ENCODE measurements at places on chromosomes 3 and 15. TPM values are rescaled to one million over a fixed set of nuclear protein-coding genes. Genes with fewer than 3 reads are reported as not detected.

GRCh38 chr15:62989366-62990055, 53.0 kb upstream of the TPM1 start:
- no peak for DNase-seq

- no peak for DNase-seq
Measured at GRCh38 chr3:121624147-121624899, 31.1 kb downstream of the FBXO40 start.

- DNase-seq, result peak; percentile 22
Measured at GRCh38 chr3:138375447-138375846, 27.1 kb downstream of the MRAS start.

- DNase-seq, result no peak
Measured at GRCh38 chr3:45513041-45513440, 81.5 kb upstream of the LIMD1 start.

DNA sequence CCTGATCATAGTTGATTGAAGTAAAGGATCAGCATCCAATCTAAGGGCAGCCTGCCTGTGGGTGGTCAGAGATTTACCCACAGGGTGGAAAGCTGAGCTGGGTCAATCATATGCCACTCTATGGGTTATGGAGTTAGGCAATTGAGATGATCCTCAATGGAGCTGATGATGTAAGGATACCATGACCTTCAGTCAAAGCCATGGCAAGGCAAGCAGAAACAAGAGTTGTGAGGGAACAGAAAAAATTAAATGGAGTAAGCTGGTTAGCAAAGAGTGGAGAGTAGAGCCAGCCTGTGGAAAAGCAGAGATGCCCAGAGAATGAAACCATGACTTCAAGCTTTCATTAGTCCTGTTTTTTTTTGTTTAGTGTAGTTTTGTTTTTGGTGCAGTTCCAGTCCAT, 5.7 kb upstream of the IQGAP1 start:
- DNase-seq, result no peak

GRCh38 chr3:140942221-140943104, 827 bp downstream of the SLC25A36 start:
- DNase-seq, result peak; percentile 80

DNA sequence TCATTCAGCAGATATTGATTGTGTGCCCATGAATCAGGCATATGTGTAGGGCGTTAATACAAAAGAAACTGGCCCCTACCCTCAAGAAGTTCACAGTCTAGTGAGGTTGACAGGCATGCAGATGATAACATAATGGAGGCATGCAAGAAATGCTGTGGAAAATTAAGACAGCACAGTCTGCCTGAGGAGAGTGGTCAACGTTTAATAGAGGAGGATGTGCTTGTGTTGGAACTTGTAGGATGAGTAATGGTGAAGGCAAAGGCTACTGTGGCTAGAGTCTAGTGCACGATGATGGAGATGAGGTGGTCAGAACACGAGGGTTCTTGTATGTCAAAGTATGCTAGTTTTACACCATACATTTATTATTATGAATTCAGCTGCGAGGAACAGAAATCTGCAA, 295.7 kb downstream of the SOX2 start:
- no peak for DNase-seq

DNA sequence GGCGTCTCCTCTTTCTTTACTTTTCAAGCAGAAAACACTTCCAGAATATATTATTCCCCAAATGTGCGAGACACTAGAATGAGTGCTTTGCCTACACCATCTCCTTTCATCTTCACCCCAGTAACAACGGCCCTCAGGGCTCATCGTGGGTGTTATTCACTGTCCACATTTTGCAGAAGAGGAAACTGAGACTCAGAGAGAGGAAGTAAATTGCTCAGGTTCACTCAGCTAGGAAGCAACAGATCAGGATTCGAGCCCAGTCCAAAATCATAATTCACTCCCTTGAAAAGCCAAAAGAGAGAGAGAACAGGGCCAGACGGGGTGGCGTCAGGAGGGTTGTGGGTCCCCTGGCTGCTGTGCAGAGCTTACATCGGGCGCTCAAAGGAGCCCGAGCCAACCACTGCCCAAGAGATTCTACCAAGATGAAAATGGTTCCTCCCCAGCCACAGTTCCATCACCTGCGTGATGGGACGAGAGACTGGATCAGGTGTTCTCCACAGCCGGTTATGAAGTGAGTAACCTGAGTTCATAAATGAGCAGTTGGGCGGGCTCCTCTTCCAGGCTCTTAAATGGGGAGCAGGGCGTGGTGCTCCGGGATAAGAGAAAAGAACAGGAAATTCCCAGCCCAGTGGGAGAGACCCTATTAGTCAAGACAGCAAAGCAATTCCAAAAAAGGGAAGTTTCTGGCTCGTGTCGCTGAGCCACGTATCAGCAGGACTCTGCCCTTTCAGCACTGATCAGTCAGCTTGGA, 48.6 kb upstream of the FLNB start:
- no peak for DNase-seq

Gene CELF6
- 3.1 TPM for total RNA-seq

Gene BTLA
- total RNA-seq, result not detected

Gene GOLGA8R
- total RNA-seq, result 1.8 TPM

All from sigmoid colon (tissue), 7 donors.